H1 (cell line): ENCODE measurements at places on chromosomes 5 and 9.

DNA sequence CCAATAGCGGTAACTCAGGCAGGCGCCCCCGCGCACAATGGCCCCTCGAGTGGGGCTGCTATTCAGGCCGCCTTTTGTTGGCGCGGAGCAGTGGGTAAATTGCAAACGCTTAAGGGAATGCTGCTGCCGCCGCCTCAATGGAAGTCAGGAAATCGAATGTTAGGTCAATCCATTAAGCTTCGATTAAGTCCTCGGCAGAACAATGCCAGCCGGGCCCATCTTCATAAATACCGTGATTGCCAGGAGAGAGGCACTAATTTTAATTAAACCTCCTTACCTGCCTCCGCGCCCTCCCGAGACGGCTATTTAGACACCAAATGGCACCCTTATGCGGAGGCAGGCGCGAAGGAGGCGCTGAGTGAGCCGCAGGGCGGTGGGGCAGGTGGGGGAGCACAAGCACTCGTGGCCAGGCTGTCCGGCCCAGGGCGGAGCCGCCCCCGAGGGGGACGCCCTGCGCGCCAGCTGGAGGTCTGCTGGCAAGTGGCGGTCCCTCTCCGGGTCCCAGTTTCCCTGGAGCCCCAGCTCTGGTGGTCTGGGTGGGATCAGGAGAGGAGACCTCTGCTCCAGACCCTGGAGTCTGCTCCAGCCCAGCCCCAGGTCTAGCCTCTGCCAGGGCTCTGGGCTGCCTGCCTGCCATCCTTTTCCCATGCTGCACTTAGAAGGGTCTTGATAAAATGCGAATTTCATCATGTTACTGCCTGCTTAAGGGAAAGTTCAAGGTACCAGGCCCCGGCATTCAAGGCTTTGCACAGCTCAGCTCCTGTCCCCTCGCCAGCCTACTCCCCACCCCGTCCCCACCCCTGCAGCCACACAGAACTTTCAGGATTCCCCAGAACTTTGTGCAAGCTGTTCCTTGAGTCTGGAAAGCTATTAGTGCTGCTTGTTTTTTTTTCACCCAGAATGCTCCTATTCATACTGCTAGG is 19.7 kb downstream of the NR5A1 start:
- DNase-seq = no peak
- H3K4me3 ChIP-seq = no peak overlapping the region
- no peak overlapping the region for H3K27ac ChIP-seq
- no peaks in the 10 kb centered on the region for H3K36me3 ChIP-seq
- H3K27me3 ChIP-seq = peaks cover 9% of the 10 kb centered on the region

GRCh38 chr9:110337727-110338126 is at the start of gene TXNDC8:
TXNDC8 (minus strand) TSS chr9:110337863.
- no peaks in the 10 kb centered on the region for H3K27me3 ChIP-seq
- no peaks in the 10 kb centered on the region for H3K4me1 ChIP-seq
- DNase-seq = no peak
- H3K4me3 ChIP-seq = no peak within 1 kb of the TSS

GRCh38 chr5:120415985-120416384 is 48.1 kb upstream of the PRR16 start:
- H3K36me3 ChIP-seq = no peaks in the 10 kb centered on the region
- no peaks in the 10 kb centered on the region for H3K27me3 ChIP-seq
- H3K4me1 ChIP-seq = no peaks in the 10 kb centered on the region; the same call in 1 of the 2 replicates
- H3K4me3 ChIP-seq = no peak overlapping the region
- no peak for DNase-seq

- H3K27ac ChIP-seq = no peak overlapping the region
- H3K36me3 ChIP-seq = no peaks in the 10 kb centered on the region
- H3K27me3 ChIP-seq = no peaks in the 10 kb centered on the region
- no peaks in the 10 kb centered on the region for H3K4me1 ChIP-seq
- DNase-seq = no peak
Observed at GRCh38 chr5:154300207-154300883, 109.8 kb downstream of the GALNT10 start.

- no peak for DNase-seq
- H3K36me3 ChIP-seq = no peaks in the 10 kb centered on the region
- peaks cover 12% of the 10 kb centered on the region for H3K4me1 ChIP-seq
- no peaks in the 10 kb centered on the region for H3K27me3 ChIP-seq
- H3K27ac ChIP-seq = no peak overlapping the region; the same call in 1 of the 2 replicates
Observed at GRCh38 chr5:8057769-8058168, 188.8 kb downstream of the MTRR start.

DNA sequence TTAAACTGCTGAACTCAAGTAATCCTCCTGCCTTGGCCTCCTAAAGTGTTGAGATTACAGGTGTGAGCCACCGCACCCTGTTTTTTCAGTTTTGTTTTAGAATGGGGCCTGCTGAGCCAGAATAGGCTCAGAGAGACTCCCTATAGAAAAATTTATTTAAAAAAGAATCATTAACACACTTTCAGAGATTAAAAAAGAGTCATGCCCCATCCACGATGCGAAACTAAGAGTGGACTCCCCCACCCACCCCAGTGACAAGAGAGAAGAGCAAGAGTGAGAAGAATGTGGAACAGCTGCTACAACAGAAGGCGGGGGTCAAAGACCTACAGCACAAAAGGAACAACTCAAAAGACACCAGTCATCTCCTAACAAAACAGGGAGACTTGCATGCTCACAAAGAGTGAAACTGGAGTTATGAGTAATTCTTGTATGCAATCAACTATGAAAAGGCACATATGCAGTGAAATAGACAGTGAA is 47.2 kb downstream of the GLDC start:
- no peaks in the 10 kb centered on the region for H3K4me1 ChIP-seq
- no peaks in the 10 kb centered on the region for H3K27me3 ChIP-seq
- peaks cover 47% of the 10 kb centered on the region for H3K36me3 ChIP-seq

- H3K27me3 ChIP-seq = no peaks in the 10 kb centered on the region
- H3K4me1 ChIP-seq = no peaks in the 10 kb centered on the region
- no peak for DNase-seq
Observed at GRCh38 chr9:132012704-132013357, 66.8 kb downstream of the MED27 start.

GRCh38 chr9:93295031-93295430 is 111.1 kb downstream of the WNK2 start:
- no peaks in the 10 kb centered on the region for H3K27me3 ChIP-seq
- H3K27ac ChIP-seq = no peak overlapping the region
- no peak for DNase-seq
- no peaks in the 10 kb centered on the region for H3K4me1 ChIP-seq

DNA sequence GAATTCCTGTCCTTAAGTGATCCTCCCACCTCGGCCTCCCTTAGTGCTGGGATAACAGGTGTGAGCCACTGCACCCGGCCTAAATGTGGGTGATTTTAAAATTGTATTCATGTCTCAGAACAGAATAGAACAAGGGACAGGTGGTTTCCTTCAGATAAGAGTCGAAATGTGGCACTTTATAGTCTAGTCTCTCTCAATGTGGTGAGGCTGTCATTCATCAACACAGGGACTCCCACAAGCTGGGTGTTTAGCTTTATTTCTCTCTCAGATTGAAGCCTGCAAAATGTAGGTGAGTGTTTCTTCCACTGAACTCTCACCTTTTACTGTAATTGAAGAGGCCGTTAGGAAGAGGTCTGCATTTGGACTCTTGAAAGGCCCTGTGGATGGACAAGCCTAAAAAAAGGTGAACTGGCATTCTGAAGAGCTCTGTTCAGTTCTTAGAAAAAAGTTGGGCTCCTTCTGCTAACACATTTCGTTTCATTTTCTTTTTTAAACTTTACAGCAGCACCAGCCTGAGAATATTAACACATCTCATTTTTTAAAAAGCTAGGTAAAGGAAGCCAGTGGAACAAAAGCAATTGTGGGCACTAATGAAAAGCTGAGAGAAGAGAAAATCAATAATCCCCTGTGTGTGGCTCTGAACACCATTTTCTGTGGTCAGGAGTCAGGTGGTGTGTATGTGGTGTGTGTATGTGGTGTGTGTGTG is 126.2 kb upstream of the SLC28A3 start:
- no peaks in the 10 kb centered on the region for H3K27me3 ChIP-seq
- no peaks in the 10 kb centered on the region for H3K4me1 ChIP-seq
- H3K27ac ChIP-seq = no peak overlapping the region
- no peak overlapping the region for H3K4me3 ChIP-seq
- no peaks in the 10 kb centered on the region for H3K36me3 ChIP-seq
- DNase-seq = no peak

GRCh38 chr5:180020176-180020575 is 51.4 kb downstream of the RNF130 start:
- DNase-seq = no peak
- no peak overlapping the region for H3K4me3 ChIP-seq

DNA sequence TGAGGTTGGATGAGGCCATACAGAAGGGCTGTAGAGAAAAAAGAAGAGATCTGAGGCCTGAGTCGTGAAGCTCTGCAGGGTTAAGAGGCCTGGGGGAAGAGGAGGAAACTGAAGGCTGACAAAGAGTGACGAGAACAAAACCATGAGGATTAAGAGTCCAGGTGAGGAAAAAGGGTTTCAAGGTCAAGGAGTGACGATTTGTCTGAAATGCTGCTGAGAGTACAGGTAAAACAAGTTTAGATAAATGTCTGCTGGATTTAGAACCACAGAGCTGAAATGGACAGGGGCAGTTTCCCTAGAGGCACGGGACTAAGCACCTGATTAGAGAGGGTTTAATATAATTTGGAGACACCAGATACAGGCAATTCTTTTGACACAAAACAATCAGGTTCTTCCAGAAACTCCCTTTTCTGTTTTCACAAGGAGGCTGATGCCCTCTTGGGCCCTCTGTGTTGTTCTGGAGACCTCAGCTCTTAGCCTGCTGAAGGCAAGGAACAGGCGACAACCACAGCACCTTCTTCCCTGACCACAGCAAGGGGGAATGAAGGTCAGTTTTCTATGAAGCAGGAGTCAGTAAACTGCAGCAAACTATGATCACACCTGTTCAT is 14.6 kb upstream of the GCNT1 start:
- H3K27ac ChIP-seq = no peak overlapping the region
- H3K4me1 ChIP-seq = peaks cover 3% of the 10 kb centered on the region
- H3K36me3 ChIP-seq = no peaks in the 10 kb centered on the region

GRCh38 chr5:126931963-126932660 is 98.2 kb downstream of the MARCHF3 start:
- no peaks in the 10 kb centered on the region for H3K27me3 ChIP-seq
- H3K4me1 ChIP-seq = no peaks in the 10 kb centered on the region
- H3K4me3 ChIP-seq = no peak overlapping the region
- H3K36me3 ChIP-seq = no peaks in the 10 kb centered on the region
- no peak for DNase-seq

DNA sequence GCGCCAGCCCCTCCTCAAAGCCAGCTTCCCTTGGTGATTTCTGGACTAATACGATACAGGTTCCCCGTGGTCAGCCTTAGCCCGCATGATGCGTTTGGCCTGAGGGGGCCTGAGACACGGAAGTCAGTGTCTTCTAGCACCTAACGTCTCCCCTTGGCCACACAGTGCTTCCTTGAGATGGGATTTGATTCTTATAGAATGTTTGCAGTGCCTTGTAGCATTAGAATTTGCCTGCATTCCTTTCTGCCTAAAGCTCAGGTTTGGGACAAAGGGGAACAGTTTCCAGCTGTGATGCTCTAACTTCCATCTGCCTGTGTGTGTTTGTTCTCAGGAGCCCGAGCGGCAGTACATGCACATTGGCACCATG is 34.4 kb downstream of the CFAP90 start:
- H3K4me1 ChIP-seq = peaks cover 13% of the 10 kb centered on the region
- H3K4me3 ChIP-seq = no peak overlapping the region
- DNase-seq = no peak
- H3K36me3 ChIP-seq = peaks cover 24% of the 10 kb centered on the region; the same call in 1 of the 2 replicates

DNA sequence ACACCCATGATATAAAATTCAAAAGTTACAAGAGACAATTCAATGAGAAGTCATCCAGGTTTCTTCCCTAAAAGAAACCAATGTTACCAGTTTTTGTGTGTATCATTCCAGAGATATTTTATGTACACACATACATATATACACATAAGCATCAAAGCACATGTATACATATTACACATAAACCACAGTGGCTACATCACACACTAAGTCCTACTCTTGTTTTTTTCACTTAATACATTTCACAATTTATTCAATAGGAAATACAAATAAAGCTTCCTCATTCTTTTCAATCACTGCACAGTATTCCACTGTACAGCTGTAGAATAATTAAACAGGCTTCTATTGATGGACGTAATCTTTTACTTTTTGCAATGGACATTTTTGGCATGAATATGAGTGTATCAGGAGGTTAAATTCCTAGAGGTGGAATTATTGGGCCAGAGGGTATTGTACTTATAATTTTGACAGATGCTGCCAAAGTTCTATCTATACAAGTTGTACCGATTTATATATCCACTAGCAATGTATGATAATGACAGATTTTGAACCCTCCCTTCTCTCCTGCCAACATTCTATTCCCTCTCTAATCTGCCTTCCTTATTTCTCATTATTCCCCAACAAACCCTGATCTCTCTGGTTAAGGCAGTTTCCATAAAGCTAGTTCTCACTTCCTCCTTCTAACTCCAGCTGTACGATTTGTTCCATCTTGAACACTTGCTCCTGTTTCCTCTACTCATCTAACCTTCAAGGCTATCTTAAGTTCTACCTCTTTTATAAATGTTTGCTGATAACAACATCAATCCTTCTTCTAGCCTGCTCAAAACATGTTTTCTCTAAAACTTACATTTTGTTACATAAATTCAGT is 35.2 kb downstream of the MRPS27 start:
- H3K4me3 ChIP-seq = no peak overlapping the region
- H3K27me3 ChIP-seq = no peaks in the 10 kb centered on the region
- no peak for DNase-seq
- H3K36me3 ChIP-seq = peaks cover 7% of the 10 kb centered on the region; the same call in 1 of the 2 replicates
- no peaks in the 10 kb centered on the region for H3K4me1 ChIP-seq
- no peak overlapping the region for H3K27ac ChIP-seq

GRCh38 chr5:776862-777711 is 7.4 kb downstream of the ZDHHC11B start:
- H3K36me3 ChIP-seq = no peaks in the 10 kb centered on the region
- no peaks in the 10 kb centered on the region; the same call in 1 of the 2 replicates for H3K4me1 ChIP-seq
- peak; percentile 41 for DNase-seq
- H3K27me3 ChIP-seq = no peaks in the 10 kb centered on the region; the same call in 1 of the 2 replicates

GRCh38 chr5:59799668-59800346 is 93.7 kb downstream of the PDE4D start:
- H3K4me3 ChIP-seq = 0 out of 2 replicates have a peak overlapping the region, but pooled peaks have one; percentile 9
- no peaks in the 10 kb centered on the region; the same call in 1 of the 2 replicates for H3K4me1 ChIP-seq
- no peaks in the 10 kb centered on the region for H3K27me3 ChIP-seq
- H3K27ac ChIP-seq = no peak overlapping the region
- H3K36me3 ChIP-seq = no peaks in the 10 kb centered on the region

DNA sequence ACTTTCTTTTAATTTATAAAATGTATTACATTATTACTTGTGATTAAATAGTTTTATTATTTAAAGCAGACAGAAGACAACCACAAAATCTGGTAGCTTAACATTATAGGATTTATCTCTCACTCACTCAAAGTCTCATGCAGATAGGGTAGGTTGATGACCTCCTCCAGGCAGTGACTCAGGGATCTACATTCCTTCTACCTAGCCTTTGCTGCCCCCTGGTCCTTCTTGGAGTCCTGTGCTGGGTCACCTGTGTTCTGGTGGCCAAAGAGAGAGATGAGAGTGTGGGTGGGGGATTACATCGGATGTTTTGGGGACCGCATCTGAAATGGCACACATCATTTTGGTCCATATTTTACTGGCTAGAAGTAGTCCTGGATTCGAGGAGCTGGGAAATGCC is 95.7 kb upstream of the CTSL start:
- no peaks in the 10 kb centered on the region for H3K36me3 ChIP-seq
- no peak overlapping the region for H3K27ac ChIP-seq
- no peak overlapping the region for H3K4me3 ChIP-seq
- H3K27me3 ChIP-seq = no peaks in the 10 kb centered on the region
- H3K4me1 ChIP-seq = no peaks in the 10 kb centered on the region
- no peak for DNase-seq

GRCh38 chr5:35857606-35858205 is 1.0 kb downstream of the IL7R start:
- H3K36me3 ChIP-seq = no peaks in the 10 kb centered on the region; the same call in 1 of the 2 replicates
- no peaks in the 10 kb centered on the region for H3K27me3 ChIP-seq
- no peak for DNase-seq
- H3K4me1 ChIP-seq = peaks cover 3% of the 10 kb centered on the region; the same call in 1 of the 2 replicates
- H3K27ac ChIP-seq = no peak overlapping the region

GRCh38 chr9:36934478-36935065 is 99.5 kb downstream of the PAX5 start:
- DNase-seq = no peak
- no peak overlapping the region for H3K27ac ChIP-seq
- H3K4me1 ChIP-seq = no peaks in the 10 kb centered on the region; the same call in 1 of the 2 replicates
